Stimulated activated CD4-positive, alpha-beta T cell treated with anti-CD3 and anti-CD28 coated beads, Interleukin-12 subunit alpha, Interleukin-12 subunit beta, amount 100 ng/mL, for 48 hours (primary cell): ENCODE measurements at places on chromosomes 16 and 17.

DNA sequence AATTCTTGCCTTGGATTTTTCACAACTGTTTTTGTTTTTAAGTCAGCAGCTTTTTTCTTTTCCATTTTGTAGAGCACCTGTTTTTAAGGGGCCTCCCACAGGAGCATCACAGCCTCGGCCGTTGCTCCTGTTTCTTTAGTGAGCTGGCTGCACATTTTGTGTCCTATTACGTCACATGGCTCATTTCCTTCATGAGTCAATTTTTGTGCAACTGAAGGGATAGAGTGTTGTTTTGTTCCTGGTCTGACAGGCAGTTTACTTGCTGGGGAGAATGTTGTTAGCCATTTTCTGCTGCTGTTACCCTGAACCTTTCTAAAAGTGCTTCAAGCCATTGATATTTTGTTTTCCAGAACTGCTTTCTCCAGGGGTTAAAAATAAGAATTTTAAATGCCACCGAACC lies 45.0 kb upstream of the CRISPLD2 start:
- DNase-seq, result no peak

- DNase-seq, result no peak
Observed at GRCh38 chr17:29574732-29575510, 6.4 kb downstream of the TP53I13 start.

DNA sequence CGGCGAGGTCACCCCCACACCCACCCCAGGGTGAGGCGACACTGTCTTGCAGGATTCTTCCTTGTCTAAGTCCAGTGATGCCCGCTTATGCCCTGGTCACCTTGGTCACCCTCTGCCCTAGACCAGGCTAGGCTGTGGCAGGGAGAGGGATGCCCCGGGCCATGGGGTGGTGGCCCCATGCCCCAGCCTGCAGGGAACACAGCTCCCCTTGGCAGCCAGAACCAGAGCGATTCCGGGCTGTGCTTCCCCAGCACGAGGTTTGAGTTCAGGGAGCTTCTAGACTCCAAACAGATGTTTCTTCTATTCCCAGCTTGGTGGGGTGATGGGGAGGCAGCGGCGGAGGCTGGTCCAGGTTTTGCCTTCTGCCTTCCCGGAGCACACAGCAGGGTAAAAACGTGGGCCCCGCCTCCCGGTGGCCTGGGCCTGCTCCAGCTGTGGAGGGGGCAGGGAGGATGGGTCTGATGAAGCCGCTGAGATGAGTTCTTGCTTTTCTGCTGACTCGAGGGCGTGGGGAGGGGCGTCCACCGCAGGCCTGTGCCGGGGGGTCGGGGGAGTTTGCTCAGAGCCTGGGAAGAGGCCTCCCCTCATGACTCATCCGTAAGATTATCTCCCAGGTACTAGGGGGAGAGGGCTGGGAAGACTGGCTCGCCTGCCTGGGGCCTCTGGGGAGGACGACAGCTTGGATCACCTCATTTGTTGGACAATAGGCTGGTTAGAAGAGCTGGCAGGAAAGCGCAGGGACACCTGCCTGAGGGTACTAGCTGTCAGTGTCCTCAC lies 15.4 kb downstream of the SMTNL2 start:
- no peak for DNase-seq

DNA sequence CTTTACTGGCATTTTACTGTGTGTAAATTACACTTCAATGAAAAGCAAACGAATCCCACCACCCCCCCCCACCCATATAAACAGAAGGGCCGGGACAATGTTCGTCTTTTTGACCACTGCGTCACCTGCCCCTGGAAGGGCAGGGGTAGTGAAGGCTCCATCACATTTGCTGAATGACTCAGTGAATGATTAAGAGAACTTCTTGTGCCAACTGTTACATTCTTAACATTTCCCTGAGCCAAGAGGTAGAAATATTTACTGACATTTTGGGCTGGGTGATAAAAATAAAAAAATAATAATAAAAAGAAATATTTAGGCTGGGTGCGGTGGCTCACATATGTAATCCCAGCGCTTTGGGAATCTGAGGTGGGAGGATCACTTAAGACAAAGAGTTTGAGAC lies 24.1 kb downstream of the C16orf96 start:
- DNase-seq, result no peak

- DNase-seq, result no peak
Observed at GRCh38 chr16:57256601-57257395, 11.7 kb downstream of the ARL2BP start.

DNA sequence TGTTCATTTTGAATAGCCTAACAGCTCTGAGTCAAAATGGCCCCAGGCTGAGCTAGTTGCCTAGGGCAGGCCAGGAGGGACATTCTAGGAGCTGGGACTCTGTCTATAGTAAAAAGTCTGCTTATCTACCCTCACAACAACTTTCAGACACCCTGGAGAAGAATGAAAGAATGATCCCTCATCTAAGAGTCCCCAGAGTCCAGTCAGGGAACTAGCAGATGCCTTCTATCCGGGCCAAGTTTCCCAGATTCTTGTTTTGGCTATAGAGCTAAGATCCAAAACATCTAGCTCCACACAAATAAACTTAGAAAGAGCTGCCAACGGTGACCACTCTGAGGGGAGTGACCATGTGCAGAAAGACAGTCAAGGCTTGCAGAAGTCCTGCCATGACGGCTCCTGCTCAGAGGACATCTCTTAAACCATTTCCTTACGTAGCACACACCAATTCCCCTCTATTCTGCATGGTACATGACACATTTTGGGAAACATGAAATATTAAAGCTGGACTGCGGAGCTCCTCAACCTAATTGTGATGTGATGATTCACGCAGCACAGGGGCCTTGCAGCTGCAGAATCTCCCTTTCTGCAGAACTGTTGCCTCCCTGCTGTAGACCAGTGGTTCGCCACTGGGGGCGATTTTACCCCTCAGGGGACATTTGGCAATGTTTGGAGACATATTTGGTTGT lies 24.2 kb downstream of the FAM20A start:
- DNase-seq, result no peak
